Activated T-cell treated with anti-CD3 and anti-CD28 coated beads, Interleukin-2, amount 50 U/mL, for 24 hours (primary cell): ENCODE measurements at places on chromosomes 7 and 10.
A peak's percentile ranks its signal among the peaks of the same experiment; 100 is the strongest.

GRCh38 chr7:92813390-92814024 lies 22.9 kb downstream of the CDK6 start:
- no peaks in the 10 kb centered on the region for H3K27me3 ChIP-seq
- peak overlapping the region; percentile 100 for H3K27ac ChIP-seq
- no peak for DNase-seq
- peaks cover 72% of the 10 kb centered on the region for H3K36me3 ChIP-seq
- peaks cover 95% of the 10 kb centered on the region for H3K4me1 ChIP-seq
- peak overlapping the region; percentile 71 for H3K4me3 ChIP-seq

- no peak overlapping the region for H3K27ac ChIP-seq
- no peaks in the 10 kb centered on the region for H3K36me3 ChIP-seq
- H3K4me1 ChIP-seq: no peaks in the 10 kb centered on the region
- H3K4me3 ChIP-seq: no peak overlapping the region
- no peak for DNase-seq
These were observed 74.5 kb downstream of the BMPER start for GRCh38 chr7:33979807-33980355.

- H3K27ac ChIP-seq: no peak overlapping the region
- no peaks in the 10 kb centered on the region for H3K36me3 ChIP-seq
- DNase-seq: no peak
- peaks cover 11% of the 10 kb centered on the region for H3K27me3 ChIP-seq
- no peaks in the 10 kb centered on the region for H3K4me1 ChIP-seq
These were observed 55.0 kb upstream of the NKX6-2 start for GRCh38 chr10:132840698-132841614.

DNA sequence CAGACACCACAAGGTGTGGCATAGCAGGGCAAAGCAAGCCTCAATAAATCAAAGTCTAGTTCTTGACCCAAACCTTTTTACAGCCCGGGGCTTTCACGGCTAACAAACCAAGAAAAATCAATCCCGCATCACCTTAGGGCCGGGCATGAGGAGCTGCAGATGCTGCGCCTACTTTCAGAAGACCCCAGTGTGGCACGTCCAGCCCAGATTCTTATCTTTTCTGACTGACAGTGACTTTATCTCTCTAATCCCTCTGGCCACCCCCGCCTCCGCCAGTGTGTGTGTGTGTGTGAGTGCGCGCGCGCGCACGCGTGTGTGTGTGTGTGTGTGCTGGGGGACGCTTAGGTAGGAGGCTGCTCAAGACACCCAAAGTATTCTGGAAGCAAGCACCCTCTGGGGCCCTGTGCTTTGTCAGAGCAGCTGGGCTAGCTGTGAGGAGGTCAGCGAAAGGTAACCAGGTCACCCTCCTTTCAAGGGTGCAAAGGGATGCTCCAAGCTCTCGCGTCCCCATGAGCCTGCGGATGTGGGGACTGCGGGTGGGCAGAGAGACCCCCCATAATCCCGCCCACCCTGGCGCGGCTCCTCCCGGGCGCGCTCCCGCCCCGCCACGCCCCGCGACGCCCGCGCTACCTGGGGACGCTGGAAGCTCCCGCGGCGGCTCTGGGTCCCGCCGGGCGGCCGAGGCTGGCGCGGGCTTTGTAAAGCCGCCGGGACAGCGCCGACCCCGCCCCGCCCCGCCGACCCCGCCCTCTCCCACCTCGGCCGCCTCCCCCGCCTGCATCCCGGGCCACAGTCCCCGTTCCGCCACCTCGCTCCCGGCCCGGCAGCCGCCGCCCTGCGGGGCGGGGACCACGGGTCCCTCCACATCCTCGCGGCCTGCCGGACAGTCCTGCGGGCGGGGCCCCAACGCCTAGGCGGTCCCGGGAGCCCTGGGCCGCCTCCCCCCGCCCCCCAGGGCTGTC lies 57.1 kb upstream of the RHOBTB1 start:
- peak; percentile 29 for DNase-seq
- H3K27me3 ChIP-seq: peaks cover 78% of the 10 kb centered on the region
- no peak overlapping the region for H3K27ac ChIP-seq

GRCh38 chr10:71921324-71922027 lies 42.7 kb upstream of the CHST3 start:
- no peak for DNase-seq
- H3K4me1 ChIP-seq: peaks cover 2% of the 10 kb centered on the region
- no peaks in the 10 kb centered on the region for H3K27me3 ChIP-seq
- no peak overlapping the region for H3K27ac ChIP-seq

DNA sequence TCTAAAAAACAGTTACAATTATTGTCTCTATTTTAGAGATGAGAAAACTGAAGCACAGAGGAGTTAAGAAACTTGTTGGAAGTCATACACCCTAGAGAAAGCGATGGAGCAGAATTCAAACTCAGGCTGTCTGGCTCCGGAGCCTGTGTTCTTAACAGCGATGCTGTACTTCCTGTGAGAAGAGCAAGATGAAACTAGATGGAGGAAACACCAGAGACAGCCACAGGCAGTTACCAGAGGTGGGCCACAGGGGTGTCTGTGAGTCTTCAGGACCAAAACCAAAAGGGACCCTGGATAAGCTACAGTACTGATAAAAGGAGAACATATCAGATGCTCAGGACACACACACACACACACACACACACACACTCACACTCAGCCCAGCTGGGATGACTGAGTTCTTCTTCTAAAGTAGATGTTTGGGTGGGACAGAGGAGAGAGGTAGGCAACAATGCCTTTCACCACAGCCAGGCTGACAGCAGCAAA lies 289.2 kb downstream of the FZD1 start:
- no peak overlapping the region for H3K4me3 ChIP-seq
- no peak for DNase-seq
- no peak overlapping the region for H3K27ac ChIP-seq
- no peaks in the 10 kb centered on the region for H3K36me3 ChIP-seq

- peaks cover 68% of the 10 kb centered on the region for H3K36me3 ChIP-seq
- no peaks in the 10 kb centered on the region for H3K27me3 ChIP-seq
- DNase-seq: no peak
- no peak overlapping the region for H3K4me3 ChIP-seq
- no peak overlapping the region for H3K27ac ChIP-seq
- H3K4me1 ChIP-seq: peaks cover 23% of the 10 kb centered on the region
These were observed 154.8 kb downstream of the MLLT10 start for GRCh38 chr10:21688870-21689269.
